Breast epithelium (tissue), 4 donors: ENCODE measurements at places on chromosomes 5 and 9. TPM values are rescaled to one million over a fixed set of nuclear protein-coding genes. Genes with fewer than 3 reads are reported as not detected.

DNA sequence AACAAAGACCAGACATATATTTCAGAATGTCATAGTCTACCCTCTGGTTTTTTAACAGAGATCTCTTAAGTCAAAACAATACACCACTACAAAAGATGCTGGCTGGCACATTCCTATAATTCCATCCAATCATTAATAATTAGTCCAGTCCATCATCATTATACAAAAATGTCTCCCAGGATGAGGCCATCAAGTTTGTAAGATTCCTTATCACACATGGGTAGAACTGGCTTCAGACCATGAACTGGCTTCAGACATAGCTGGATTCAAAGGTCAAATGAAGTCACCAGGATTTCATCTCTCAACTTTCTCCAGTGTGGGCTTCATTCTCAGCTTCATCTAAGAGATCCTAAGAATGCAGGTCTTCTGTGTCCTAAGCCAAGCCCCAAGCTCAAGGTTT, 147.1 kb downstream of the ENC1 start:
- no peak for DNase-seq

FOXD4L4 gene
- not detected for total RNA-seq

DNA sequence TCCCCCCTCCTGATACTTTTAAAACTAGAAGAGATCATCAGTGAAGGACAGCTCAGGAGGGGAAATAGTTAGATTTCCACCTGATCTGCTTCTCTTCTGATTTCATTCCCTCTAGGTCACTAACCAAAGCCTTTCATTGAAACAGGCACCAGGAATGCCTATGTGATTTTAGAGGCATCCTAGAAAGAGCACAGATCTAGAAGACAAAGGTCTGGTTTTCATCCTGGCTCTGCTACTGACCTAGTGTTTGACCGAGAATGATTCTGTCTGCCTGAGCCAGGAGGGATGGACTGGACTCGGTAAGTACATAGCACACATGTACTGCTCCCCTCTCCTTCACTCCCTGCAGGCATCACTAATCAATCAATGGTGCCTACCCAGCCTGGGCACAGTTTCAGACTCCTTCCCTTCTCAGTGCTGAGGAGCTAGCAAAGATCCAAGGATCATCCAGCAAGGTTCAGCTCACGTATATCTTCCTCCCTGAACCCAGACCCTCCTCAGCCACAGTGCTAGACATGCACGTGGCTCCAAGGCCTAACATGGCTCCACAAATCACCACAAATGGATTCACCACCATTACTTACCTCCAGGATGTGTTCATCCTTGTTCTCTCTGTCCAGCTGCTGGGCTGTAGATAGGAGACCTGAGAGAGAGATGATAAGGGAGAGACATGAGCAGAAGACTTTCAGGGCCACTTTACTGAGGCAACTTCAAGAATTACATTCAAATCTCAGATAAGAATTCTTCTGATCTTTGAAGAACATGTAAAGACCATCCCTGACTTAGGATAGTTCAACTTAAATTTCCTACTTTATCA, 35.2 kb downstream of the FAT2 start:
- no peak for DNase-seq

DNA sequence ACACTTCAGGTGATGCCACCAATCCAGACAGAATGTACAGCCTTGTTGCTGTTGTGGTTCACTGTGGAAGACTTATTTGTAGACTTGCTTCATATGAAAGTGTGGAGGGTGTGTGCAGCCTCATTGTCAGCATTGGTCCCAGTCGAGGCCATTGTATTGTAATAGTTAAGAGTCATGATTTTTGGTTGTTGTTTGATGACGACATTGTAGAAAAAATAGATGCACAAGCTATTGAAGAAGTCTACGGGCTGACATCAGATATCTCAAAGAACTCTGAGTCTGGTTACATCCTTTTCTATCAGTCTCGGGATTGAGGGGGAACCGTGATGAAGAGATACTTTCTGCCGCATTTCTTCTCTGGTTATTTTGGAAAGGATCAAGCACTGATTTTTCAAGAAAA, 56.4 kb upstream of the TLX3 start:
- DNase-seq = no peak

DNA sequence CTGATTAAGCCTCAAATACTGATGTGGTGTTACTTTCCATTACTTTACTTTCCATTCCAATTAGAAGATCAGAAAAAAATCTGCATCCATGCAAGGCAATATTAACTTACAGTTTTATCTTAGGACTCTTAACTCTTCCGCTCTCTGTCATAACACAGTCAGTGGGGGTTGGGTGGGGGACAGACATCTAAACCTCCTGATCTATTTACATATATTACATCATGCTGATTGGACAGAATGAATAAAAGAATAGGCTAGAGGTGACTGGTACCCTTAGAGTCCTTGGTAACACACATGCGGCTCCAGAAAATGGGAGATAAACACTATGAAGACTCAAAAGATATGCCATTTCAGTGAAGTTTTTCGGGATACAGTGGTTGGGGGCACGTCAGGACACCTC, 27.6 kb downstream of the RAPGEF6 start:
- DNase-seq = no peak

- DNase-seq = no peak
Observed at GRCh38 chr9:99052815-99053715, 51.8 kb upstream of the TGFBR1 start.

- DNase-seq = no peak
Observed at GRCh38 chr5:35815089-35815936, 41.4 kb upstream of the IL7R start.

XRCC4 gene
- 10.4 TPM for total RNA-seq

DNA sequence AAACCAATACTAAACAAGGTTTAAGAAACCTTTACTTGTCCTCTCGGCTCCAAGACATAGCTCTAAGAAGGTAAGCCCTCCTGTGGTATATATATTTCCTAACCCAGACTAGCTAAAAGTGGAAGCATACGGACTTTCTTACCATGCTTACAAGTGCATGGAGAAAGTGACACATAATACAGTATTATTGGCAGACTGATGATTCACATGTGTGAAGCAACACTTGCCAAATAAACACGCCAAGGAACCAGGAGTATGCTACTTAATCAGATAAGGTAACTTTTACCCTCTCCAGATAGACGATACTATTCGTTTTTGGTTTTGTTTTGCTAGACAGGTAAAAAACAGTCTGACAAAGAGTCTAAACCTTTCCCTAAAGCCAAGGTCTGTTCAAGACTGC, 264.1 kb downstream of the MLLT3 start:
- no peak for DNase-seq

DNA sequence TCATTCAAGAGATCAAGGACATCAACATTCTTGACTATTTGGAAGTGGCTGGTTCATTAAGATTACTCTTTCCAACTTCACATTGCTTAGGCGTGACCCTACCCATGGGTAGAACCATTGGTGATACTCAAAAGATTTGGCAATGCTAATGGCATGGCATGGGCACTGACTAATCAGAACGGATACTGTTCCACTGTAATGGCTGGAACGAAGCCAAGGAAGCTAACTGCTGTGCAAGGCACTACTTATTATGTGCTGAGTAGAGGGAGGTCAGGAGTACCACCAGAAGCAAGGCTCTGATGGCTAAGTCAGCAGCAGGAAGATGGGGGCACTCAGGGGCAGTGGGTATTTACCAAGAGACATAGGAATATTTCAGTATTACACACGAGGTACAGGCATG, 31.9 kb downstream of the GNA14 start:
- no peak for DNase-seq

- no peak for DNase-seq
Observed at GRCh38 chr5:78511121-78511906, 137.3 kb downstream of the LHFPL2 start.
